T-helper 2 cell (primary cell): ENCODE measurements at places on chromosomes 1 and 21.

GRCh38 chr1:64483731-64484414, 13.9 kb downstream of the CACHD1 start:
- DNase-seq = no peak

DNA sequence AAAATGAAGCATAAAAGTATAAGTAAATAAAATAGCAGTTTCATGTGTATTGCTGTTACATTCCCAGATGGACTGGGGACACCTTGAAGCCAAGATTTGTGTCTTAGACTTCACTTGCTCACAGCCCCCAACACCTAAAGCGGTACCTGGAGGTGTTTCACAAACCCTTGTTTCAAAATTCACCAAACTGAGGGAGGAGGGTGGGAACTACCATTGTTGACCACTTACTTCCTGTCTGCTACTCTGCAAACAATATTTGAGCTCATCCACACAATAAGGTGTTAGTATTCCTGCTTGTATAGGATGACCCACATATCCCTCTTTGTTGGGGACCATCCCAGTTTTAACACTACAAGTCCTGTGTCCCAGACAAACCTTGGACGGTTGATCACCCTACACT, 115.9 kb upstream of the SYT6 start:
- no peak for DNase-seq

DNA sequence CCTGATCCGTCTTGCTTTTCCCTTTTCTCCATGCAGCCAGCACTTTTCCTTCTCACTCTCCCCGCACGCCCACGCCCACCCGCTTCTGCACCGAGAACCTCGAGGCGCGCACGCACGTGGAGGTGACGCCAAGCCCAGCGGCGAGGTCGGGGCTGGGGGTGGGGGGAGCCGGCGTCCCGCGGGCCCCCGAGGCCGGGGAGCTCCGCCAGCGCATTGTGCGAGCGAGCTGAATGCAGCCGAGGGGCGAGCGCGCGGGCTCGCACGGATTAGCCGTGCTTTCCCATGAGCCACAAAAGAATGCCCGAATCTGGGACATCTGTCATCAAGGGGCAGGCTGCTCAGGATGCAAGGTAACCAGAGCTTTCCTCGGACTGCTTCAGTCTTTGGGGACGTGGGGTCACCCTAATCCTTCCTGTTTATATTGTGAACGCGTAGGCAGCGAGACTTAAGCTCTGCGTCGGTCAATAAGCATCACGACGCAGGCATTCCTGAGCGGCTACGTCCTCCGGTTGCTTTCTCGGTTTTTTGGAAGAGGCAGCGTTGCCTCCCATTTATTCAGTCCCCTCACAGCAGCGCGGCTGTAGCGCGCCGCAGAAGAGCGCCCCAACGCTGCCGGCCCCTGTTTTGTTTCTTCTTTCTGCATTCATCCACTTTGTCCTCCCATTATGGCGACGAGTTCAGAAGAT, 67.3 kb upstream of the AKT3 start:
- DNase-seq = no peak

DNA sequence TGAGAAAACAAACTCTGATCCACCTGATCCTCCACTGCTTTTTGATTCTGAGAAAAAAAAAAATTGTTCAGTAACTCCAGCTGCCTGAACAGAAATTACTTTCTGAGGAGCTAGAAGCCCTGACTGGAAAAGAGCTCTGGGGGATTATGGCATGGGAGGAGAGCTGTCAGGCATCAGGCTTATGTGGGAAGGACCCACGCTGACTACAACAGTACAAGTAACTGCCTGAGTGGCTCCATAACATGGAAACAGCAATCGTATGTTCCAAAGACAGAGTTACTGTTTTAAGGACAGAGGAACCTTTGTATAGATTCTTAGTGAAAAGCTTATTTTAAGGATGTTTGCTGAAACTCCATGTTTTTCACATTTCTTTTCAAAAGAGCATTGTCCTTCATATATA, 1.2 kb upstream of the ANGPTL7 start:
- DNase-seq = no peak

DNA sequence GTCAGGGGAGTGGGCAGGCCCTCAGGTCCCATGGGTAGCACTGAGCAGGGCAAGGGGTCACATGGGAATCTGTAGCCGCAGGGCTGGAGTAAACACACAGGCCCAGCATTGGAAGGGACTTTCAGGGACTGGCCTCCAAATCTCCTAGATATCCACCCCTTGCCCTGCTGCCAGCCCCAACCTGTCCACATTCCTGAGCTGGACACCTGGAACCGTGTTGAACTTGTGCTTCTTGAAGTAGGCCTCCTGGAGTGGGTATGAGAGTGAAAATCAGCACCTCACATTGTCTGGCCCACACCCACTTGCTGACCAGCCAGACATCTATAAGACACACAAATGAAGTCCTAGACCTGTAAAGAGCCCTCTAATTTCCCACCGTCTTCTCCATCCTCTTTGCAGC, 7.7 kb downstream of the POMGNT1 start:
- DNase-seq = no peak

DNA sequence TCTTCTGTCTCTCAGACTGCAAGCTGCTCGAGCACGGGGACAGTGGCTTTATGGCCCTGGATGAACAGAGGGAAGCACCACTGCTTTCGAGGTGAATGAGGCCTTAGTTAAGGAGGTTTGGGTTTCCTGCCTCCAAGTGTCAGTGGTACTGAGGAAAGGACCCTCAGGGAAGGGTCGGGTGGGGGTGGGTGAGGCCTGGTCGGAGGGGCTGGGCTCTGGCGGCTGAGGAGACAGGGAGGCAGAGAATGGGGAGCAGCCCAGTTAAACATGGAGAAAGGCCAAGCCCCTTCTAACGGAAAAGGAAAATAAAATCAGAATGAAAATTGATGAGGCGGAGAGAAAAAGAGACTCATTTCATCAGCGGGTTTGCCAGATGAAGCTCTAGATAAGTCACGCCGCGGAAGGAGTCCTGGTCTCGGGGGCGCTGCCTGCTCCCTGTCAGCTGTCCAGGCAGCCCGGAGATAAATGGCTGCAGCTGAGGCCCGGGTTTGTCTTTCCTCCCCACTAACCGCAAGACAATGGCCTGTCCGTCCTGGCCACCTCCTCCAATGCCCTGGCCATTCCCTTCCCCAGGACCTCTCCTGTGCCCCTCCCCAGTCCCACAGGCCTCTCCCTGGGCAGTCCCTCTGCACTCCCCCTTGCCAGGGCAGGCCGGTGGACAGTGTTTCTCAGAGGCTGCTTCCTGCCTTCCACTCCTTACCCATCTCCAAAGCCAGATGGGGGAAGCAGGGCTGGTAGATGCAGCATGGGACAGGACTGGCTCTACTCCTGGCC, 55.2 kb downstream of the LRRN2 start:
- no peak for DNase-seq

DNA sequence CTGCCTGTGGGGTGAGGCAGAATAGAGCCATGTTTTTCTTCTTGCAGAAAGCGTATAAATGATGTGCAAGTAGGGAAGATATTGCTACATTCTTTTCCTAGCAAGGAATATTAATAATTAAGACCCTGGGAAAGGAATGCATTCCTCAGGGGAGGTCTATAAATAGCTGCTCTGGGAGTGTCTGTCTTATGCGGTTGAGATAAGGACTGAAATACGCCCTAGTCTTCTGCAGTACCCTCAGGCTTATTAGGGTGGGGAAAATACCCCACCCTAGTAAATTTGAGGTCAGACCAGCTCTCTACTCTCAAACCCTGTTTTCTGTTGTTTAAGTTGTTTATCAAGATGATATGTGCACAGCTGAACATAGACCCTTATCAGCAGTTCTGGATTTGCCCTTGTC, 155.9 kb upstream of the HMCN1 start:
- no peak for DNase-seq

DNA sequence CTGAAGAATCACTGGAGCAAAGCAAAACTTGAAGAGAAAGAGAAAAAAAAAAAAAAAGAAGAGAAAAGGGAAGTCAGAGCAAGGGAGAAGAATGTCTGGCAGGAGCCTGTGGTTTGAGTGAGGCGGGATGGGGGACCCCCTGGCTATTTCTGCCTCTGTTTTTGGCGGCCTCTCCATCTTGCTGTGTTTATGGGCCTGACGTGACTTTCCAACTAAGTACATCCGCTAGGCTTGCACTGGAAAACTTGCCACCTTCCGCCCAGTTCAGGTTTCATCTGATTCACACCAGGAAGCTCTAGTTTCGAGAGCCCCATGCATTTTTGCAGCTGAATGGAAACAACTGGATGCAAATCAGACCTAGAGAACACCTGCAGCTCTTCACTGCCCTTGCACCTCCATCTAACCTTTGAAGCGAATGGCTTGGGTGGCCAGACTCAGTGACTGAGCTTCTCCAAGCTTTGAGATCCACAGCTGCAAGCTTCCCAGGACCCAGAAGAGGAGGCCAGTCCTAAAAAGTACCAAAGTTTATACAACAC, 28.0 kb downstream of the TBX15 start:
- DNase-seq = no peak

GRCh38 chr21:41365377-41366107, 3.7 kb downstream of the MX2 start:
- no peak for DNase-seq

DNA sequence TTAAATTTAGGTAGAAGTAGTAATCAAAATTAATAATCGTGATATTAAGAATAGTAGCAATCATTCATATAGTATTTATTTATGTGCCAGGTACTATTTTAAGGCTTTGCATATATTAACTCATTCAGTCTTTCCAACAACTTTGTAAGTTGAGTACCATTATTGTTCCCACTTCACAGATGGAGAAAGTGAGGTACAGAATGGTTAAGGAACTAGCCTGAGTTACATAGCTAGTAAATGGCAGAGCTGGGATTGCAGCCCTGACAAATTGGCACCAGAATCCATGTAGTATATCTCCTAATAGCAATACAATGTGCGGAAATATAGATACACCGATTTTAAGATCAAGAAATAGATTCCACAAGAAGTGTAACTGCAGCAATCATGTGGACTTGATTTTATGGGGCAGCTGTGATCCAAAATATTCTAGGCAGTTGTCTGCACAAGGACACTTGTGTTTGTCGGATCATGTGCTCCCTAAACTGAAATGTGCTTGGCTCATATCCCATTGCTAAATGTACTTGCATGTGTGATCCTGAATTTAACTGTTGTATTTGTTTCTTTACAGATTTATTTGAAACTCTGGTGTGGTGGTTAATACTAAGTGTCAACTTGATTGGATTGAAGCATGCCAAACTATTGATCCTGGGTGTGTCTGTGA, 5.8 kb upstream of the GTF2B start:
- DNase-seq = no peak

- DNase-seq = no peak
Observed at GRCh38 chr1:157960773-157961172, 32.7 kb upstream of the KIRREL1 start.

DNA sequence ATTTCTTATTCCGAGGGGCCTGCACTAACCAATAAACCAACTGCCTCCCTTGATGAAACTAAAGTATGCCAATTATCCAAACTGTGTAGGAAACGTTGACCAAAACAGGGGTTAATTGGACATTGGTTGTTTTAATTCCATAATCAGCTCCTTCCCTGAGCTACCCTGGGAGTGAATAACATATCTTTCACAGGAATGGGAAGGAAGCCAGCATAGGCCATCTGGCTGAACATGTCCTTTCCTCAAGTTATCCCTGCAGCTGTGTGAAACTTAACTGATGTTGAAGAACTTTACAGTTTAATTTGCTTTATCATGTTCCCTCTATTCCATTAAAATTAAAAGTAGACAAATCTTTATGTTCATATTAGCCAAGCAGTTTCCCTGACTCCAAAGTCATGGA, 75.4 kb downstream of the NRIP1 start:
- DNase-seq = no peak

GRCh38 chr1:234725177-234726132, 115.5 kb upstream of the IRF2BP2 start:
- peak; percentile 11 for DNase-seq

DNA sequence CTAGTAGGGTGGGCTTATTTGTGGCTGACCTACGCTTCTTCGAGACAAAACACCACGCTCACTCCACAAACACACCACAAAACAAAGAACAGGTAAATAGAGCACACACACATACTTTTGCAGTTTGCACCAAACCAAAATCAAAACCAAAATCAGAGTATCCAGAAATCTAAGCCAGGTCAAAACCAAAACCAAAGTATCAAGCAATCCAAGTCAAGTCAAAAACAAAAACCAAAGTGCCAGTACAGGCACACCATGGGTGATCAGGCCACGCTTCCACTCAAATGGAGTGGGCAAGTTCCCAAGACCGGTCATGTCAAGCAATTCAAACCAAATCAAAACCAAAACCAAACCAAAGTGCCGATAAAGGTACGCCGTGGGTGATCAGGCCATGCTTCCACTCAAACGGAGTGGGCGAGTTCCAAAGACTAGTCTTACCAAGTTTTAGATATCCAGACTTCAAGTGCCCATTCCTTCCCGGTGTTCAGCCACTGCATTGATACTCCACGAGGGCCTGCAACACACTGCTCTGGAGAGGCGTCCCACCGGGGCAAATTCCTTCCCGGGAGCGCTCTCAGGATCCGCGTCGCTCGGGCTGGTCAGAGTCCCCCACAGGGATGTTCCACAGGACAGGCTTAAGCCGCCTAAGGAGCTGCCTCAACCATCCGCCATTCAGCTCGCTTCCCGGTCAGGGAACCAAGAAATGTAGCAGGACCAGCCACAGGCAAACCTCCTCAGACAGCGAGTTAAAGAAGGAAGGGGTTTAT, 169.1 kb downstream of the CDC7 start:
- no peak for DNase-seq

- DNase-seq = no peak
Observed at GRCh38 chr1:55156093-55156492, 59.1 kb downstream of the USP24 start.

DNA sequence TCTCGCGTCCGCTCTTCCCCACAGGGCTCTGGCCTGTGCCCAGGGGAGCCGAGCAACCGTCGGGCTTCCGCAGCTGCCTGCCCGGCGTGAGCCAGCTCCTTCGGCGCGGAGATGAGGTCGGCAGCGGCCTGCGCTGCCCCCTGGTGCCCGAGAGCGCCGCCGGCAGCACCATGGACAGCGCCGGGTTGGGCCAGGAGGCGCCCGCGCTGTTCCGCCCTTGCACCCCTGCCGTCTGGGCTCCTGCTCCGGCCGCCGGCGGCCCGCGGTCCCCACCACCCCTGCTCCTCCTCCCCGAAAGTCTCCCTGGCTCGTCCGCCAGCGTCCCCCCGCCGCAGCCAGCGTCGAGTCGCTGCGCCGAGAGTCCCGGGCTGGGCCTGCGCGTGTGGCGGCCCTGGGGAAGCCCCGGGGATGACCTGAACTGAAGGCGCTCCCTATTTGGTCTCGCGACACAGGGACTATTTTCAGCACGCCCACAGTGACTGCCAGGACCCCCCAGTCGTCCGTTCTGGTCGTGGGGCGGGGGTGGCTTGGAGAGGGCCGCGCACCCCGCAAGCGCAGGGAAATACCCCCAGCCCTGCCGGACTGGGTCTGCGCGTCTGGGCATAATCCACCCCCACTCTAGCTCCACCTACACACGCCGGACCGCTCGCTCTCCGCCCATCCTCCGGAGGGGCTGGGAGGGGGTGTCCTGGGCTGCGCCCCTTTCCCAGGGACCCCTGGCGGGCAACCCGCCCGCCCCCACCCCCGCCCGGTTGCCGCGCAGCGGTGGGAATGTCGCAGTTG, 1.3 kb downstream of the HES3 start:
- DNase-seq = peak; percentile 61

- no peak for DNase-seq
Observed at GRCh38 chr1:87765681-87766070, 437.0 kb downstream of the LMO4 start.

DNA sequence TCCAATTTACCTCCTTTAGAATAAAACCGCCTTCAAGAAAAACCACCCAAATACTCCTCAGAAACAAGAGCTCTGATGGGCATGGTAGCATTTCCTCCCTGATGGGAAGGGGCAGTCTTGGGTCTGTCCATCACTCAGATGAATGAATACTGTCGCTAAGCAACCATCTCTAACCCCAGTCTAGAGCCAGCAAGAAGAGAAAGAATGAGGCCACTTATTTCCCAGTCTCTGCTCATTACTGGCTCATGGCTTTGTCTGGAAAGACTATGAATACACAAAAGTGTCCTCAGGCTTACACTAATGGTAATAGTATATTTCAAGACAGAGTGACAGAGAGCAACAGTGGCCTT, 51.0 kb upstream of the F3 start:
- no peak for DNase-seq
